ENCODE measurements at places on chromosomes 3 and 15.
A peak's percentile ranks its signal among the peaks of the same experiment; 100 is the strongest.

- no peak for DNase-seq
Measured at GRCh38 chr3:126266291-126266840, 86.0 kb upstream of the ALDH1L1 start.

DNA sequence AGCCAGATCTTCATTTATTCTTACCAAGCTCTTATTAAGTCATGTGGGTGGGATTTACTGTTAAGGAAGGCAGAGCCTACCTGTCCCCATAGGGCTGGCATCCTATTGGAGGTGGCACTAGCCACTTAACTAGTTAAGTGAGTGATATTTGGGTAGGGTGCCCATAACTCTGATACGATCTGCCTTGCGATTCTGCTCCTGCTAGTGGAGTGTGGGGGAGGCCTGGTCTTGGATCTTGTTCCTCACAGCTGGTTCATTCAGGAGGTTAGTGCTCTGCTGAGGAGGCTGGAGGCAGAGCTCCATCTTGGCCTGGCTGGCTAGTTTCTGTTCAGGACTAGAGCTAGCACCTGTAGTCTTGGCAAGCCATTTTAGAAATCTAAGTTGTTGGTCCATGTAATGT, 9.3 kb downstream of the BAHD1 start:
- no peak for DNase-seq

DNA sequence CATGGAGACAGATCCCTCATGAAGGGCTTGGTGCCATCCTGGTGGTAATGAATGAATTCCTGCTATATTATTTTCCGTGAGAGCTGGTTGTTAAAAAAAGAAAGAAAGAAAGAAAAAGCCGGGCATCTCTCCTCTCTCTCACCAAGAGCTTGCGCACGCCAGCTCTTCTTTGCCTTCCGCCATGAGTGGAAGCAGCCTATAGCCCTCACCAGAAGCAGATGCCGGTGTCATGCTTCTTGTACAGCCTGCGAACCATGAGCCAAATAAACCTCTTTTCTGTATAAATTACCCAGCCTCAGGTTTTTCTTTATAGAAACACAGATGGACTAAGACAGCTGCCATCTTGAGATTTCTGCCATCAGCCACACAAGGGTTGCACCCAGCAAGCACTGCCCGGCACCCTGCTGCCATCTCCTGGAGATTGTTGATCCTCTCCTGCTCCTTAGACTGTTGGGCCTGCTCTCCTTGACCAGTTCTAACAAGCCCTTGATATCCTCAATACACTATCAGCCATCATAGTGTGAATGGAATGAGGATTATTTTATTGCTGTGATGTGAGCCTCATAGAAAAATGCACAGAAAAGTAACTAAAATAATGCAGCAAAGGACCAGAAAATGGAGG, 3.5 kb upstream of the AHSG start:
- DNase-seq, result no peak

- DNase-seq, result no peak
Measured at GRCh38 chr15:28003302-28004037, 95.6 kb downstream of the OCA2 start.

DNA sequence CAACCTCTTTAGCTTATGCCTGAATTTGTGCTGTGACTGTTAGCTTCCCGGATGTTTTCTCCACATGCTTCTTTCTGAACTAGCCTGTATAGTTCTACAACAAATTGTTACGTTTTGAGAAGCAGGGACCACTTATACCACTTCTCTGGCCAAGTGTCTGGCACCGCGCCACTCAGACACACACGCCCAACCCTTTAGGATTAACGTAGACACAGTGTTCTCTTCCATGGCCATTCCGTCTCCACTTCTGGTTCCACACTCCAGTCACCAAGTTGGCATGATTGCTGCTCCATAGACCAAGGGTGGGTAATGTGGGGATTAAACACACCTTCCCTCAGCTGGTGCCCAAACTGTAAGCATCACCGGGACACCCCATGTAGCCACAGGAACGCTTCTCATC, 755 bp upstream of the TMEM108 start:
- DNase-seq, result peak; percentile 76

- no peak for DNase-seq
Measured at GRCh38 chr3:104816716-104817115, 550.0 kb upstream of the ALCAM start.

- DNase-seq, result no peak
Measured at GRCh38 chr3:118298133-118298532, 736.5 kb downstream of the IGSF11 start.

DNA sequence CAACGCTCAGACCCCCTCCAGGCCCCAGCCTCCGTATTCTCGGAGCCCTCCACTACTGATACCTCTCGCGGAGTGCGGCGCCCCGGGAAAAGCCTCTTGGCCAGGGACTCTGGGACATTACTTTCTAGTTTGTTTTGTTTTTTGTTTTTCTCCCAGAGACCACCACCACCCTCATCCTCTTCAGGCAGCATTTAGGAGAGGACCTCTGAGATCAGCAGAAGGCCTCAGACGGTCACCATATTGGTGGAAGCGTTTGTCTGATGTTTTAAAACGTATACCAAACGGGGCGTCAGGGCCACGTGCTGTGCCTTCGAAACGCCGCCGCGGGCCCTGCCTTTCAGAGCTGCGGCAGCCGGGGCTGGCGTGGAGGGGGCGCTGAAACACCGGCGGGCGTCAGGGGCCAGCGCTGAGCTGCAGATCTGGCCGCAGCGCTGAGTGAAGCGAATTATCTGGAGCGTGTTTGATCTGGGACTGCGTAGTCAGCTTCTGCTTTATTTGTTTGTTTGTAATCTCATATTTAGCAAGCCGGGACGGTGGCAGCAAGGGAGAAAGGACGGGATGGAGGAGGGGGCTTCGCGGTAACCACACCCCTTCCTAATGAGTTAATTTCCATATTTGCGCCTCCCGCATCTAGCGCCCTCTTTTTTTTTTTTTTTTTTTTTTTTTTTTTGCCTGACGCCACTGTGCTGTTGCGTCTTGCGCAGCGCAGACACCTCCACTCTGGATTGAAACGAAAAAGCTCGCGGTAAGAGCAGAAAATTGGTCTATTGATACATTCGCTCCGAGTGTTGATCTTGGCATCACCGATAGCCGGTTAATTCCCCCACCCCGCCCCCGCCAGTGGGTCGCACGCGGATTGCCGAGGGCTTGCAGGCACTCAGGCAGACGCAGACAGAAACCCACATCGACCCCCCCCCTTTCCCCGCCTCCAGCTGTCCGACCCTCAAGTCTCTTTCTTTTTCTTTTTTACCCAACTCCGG, 14.9 kb downstream of the SOX2 start:
- DNase-seq, result peak; percentile 68

GRCh38 chr3:111774622-111775021, 84.4 kb upstream of the PHLDB2 start:
- DNase-seq, result no peak

DNA sequence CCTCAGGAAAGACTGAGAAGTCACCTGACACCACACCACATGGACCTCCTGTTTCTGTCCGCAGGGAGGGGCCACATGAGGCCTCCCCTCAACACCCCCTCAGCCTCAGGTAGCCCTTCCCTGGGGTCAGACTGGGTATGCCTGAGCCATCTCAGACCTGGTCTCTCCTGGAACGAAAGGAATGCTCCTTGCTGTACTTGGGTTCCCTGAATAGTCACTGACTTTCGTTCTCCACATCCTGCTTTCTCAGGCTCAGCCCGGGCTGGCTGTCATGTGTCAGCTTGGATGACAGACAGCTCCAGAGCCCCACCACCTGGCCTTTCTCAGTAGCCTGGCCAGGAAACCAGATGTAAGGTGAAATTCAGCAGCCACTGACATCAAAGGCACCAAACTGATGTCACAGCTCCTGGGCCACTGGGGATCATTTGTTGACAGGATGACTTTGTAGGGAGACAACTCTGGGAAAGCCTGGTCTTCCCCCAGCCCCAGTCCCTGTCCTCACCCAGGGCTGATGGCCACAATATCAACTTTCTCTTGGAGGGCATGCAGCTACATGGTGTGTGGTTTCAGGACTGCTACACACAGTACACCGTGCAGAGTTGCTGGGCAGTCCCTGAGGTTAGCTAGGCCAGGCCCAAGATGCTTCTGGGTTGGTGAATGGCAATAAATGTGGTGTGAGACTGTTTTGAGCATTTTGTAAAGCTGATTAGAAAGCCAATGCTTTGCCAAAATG, 141.4 kb upstream of the MRPS22 start:
- peak; percentile 48 for DNase-seq

DNA sequence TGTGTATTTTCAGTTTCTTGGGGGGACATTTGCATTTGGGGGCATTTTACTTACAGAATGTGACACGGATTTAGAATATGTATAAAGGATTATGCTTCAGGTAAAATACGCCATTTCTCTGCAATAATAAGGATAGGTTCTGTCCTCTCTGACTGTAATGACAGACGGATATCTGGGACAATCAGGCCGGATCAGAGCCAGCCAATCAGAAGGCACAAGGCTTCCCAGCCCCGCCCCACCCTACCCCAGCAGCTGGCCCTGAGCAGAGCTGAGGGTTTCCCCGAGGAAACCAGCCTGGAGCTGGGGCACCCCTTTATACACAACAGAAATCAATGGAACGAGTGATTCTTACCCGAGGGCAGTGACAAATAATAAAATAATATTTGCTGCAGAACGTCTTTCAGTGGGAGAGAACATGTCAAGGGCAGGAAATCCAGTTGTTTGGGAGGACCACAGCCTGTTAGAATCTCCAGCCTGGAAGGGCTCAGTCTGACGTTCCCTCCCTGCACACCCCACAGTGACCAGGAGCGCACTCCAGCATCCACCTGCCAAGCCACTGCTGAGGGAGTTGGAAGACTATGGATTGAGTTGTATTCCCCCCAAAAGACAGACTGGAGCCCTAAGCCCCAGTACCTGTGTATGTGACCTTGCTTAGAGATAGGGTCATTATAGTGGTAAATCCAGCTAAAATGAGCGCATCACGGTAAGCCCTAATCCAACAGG, 30.3 kb upstream of the SEC13 start:
- DNase-seq, result no peak

DNA sequence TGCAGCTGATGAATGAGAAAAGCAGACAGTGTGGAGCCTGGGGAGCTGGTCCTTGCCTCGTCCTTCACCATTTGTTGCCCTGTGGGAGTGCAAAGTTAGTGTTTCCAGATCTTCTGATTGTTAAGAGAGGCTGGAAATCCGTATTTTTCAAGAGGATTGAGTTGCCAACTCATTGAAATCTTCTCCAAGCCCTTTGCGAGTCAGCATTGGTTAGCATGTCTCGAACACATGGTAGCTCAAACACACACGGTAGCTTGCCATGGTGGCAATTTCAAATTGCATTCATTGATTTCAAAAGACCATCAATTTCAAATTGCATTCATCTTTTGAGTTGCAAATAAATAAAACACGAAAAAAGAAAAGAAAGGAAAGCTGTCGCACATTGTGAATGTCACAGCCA, 70.7 kb downstream of the SLCO3A1 start:
- no peak for DNase-seq

DNA sequence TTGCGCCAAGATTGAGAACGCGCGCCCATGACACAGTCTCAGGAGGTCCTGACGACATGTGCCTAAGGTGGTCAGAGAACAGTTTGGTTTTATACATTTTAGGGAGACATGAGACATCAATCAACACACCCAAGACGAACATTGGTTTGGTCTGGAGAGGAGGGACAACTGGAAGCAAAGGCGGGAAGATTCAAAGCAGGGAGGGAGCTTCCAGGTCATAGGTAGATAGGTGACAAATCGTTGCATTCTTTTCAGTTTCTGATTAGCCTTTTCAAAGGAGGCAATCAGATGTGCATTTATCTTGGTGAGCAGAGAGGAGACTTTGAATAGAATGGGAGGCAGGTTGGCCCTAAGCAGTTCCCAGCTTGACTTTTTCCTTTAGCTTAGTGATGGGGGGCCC, 828.4 kb upstream of the DPPA4 start:
- DNase-seq, result no peak

- DNase-seq, result peak; percentile 17
Measured at GRCh38 chr3:101780661-101781060, 1.6 kb downstream of the NXPE3 start.

DNA sequence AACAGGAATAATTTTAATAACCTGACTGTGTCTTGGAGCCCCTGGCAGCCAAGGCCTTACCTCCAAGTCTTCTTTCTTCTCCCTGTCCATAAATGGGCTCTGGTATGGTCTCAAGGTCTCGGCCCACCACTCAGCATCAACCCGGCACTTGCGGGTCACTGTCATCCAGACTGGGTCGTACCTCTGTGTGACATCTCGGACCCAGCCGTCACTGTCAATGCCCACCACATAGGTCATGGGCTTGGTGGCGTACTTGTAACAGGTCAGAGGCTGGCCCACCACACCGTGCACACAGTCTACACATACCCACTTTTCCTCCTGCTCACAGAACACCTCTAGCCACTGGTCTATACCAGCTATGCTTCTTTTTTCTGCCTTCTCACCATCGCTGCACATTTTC, 20.4 kb downstream of the XPC start:
- no peak for DNase-seq

DNA sequence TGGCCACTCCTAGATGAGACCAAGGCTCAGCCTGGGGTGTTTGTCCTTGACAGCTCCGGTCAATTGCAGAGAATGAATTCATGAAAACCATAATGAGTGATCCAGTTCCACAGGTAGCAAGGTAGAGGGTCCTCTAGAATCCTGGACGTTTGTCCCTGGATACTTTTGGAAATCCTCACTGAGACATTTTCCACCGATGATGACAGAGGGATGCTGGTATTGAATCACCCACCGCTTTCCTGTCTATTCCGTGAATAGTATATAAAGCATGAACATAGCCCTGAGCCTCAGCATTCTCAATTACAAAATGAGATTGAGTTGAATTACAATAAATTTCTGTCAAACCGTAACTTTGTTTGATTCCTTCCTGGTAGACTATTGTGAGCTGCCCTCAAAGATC, 5.7 kb upstream of the DCUN1D1 start:
- DNase-seq, result no peak

GRCh38 chr3:112032098-112032731, 2.3 kb upstream of the TMPRSS7 start:
- DNase-seq, result no peak

DNA sequence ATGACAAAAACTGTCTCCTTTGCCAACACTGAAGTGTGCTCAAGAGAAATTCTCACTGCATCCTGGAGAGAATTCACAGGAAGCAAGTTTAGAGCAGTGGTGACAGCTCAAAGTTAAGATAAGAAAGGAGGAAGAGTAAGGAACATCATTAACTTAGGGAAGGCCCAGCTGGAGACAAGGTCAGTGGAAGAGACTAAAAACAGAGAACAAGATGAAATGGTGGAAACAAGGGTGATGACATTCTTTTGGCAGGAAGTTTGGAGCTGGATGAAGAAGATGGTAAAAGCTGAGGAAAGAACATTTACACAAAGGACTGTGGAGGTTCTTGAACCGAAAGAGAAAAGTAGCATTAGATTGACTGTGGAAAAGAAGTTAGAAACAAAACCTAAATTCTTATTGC, 6.7 kb upstream of the SUCLG2 start:
- peak; percentile 22 for DNase-seq

- peak; percentile 75 for DNase-seq
Measured at GRCh38 chr15:35921046-35921445, 375.1 kb upstream of the DPH6 start.

GRCh38 chr3:130960139-130960795, 66.4 kb downstream of the ASTE1 start:
- DNase-seq, result no peak

DNA sequence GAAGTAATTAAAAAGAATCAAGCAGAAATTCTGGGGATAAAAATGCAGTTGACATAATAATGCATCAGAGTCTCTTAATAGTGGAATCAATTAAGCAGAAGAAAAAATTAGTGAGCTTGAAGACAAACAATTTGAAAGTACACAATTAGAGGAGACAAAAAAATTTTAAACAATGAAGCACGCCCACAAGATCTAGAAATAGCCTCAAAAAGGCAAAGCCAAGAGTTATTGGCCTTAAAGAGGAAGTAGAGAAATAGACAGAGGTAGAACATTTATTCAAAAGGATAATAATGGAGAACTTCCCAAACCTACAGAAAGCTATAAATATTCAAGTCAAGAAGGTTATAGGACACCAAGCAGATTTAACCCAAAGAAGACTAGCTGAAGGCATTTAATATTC, 113.3 kb downstream of the TBC1D2B start:
- DNase-seq, result no peak
